ENCODE measurements at places on chromosomes 1 and 21.

DNA sequence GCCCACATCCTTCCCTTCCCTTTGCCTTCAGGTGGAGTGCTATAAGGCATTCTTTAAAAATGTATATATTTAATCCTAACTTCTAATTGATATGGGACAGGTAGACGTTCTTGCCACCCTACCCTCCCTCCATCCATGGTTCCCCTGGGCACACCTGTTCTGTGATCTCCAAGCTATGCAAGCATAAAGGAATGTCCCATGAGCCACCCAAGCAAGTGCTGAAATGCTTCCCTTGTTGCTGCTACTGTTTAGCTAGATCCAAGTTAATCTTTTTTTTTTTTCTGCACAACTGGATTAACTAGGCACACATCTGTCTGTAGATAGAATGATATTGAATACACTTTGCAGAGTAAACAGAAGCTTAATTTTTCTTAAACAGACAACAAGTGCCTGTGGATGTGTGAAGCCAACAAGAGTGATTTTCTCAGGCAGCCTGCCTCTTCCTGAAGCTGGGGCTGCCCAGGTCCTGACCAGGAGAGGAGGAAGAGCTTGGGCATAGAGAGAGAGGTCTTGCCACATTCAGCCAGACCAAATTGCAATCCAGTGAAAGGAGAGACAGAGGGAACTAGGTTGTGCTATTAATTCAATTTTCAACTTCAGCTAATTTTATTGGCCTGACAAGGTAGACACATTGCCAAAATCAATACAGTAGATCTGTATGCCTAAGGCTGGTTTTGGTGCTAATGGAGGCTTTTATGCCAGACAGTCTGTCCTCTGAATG, 28.2 kb upstream of the ATP1B1 start:
- no peak for DNase-seq

GRCh38 chr1:222114536-222115156, 372.8 kb upstream of the DUSP10 start:
- no peak for DNase-seq

GRCh38 chr1:229661022-229661877, 35.2 kb downstream of the URB2 start:
- peak; percentile 57 for DNase-seq

- peak; percentile 6 for DNase-seq
Measured at GRCh38 chr1:51000160-51000559, 30.1 kb downstream of the CDKN2C start.

DNA sequence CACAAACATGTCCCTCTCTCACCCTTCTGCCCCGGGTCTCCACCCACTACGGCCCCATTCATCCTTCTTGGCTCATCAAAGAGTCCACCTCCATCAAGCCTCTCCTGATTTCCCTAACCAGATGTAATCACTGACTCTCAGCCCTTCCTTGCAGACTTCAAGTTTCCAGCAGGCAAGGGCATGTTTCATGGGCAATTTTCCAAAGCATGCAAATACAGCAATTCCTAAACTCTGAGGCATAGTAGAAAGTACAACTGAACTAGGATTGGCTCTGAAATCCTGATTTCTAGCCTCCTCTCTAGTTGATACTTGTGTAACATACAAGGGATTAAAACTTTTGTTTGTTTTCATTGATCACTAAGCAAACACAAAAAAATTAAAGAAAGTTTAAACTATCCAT, 109.1 kb upstream of the GADD45A start:
- DNase-seq, result no peak

- no peak for DNase-seq
Measured at GRCh38 chr1:113934006-113934405, 4.9 kb downstream of the HIPK1 start.

- no peak for DNase-seq
Measured at GRCh38 chr21:38032082-38032801, 116.0 kb upstream of the KCNJ6 start.

GRCh38 chr1:39094685-39095084, 68.5 kb downstream of the NDUFS5 start:
- no peak for DNase-seq

DNA sequence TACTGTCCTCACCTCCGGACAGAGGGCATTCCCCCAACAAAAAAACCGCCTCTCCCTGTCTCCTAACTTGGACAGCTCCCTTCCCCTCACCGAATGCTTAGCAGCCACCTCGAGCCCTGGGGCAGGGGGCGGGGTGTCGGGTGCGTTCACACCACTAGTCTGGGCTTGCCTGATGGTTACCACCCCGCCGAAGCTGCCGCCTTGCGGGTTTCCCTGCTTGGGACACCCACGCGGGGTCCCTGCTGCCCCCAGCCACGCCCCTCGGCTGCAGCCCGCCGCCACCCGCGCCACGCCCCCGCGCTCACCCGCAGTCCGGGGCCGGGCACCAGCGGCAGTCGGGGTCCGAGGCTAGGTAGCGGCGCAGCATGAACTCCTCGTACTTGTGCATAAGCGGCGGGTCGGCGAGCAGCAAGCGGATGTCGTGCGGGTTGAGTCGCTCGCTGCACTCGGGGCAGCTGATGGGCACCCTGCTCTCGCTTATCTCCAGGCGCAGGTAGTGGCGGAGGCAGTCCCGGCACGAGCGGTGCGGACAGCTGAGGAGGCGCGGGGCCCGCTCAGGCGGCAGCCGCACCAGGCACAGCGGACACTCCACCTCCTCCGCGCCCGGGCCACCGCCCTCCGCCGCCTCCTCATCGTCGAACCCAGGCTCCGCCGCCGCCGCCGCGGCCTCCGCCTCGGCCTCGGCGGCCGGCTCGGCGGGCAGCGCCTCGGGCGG, 706 bp downstream of the RNF19B start:
- peak; percentile 51 for DNase-seq

- no peak for DNase-seq
Measured at GRCh38 chr1:38789498-38790169, 69.9 kb downstream of the RRAGC start.

DNA sequence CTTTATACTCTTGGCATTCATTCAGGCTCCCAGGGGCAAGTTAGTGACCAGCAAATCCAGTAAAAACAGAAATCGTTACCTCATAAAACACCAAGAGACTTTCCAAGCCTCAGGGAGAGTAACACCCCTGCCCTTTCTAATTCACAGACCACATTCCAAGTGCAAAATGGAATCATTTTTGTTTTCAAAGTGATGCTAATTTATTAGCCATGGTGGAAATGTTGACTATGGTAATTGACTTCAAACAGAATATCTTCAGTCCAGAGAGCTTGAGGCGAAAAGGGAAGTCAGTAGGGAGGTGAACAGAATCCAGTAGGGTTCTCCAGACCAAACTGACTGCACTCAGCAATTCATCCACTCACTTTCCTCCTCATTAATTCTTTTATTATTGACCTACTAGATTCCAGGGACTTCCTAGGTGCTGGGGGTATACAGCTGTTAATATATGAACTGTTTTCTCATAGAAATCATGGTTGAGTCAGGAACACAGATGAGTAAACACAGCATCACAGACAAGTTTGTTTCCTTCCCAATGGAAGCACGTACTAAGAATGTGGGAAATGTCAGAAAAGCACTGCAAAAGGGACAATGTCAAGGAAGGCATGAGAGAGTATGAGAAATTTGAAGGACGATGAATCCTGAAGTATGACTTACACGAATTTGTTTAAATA, 388.5 kb upstream of the C1orf87 start:
- DNase-seq, result no peak

- DNase-seq, result peak; percentile 45
Measured at GRCh38 chr21:33383056-33383888, 19.9 kb upstream of the IFNGR2 start.

GRCh38 chr1:10604966-10605365, 130.2 kb downstream of the PEX14 start:
- no peak for DNase-seq

GRCh38 chr1:181387702-181388101, 95.6 kb upstream of the CACNA1E start:
- DNase-seq, result no peak

DNA sequence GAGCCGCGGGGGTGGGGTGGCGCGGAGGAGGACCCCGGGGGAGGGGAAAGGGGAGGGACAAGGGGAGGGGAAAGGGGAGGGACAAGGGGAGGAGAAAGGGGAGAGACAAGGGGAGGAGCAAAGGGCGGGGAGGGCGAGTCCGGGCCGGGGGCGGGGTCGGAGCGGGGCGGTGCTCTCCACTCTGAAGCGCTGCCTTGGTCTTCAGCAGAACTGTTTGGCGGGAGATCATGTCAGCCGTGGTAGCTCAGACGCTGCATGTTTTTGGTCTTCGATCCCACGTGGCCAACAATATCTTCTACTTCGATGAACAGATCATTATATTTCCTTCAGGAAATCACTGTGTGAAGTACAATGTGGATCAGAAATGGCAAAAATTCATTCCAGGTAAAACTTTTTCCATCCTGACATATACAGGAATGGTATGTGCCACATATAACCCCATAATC, 420 bp downstream of the CFAP57 start:
- peak; percentile 67 for DNase-seq

GRCh38 chr1:156813750-156814570, 2.7 kb downstream of the SH2D2A start:
- peak; percentile 78 for DNase-seq

DNA sequence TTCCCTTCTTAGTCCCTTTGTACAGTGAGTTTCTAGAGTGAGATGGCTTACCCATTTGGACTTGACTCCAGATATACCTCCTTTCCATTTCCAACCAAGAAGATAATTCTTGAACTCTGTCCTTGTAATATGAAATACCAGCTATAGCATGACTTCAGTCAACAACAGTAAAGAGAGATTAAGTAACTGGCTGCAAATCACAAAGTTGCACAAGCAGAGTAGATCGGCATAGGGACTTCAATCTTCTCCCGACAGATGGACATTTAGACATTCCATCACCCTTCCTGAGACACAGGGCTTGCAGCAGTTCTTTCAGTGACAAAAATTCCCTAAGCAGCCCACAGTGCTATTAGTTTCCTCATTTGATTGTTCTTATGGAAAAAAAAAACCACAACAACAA, 44.6 kb downstream of the JAK1 start:
- no peak for DNase-seq

- DNase-seq, result no peak
Measured at GRCh38 chr1:212430955-212431394, 1.7 kb upstream of the NENF start.

DNA sequence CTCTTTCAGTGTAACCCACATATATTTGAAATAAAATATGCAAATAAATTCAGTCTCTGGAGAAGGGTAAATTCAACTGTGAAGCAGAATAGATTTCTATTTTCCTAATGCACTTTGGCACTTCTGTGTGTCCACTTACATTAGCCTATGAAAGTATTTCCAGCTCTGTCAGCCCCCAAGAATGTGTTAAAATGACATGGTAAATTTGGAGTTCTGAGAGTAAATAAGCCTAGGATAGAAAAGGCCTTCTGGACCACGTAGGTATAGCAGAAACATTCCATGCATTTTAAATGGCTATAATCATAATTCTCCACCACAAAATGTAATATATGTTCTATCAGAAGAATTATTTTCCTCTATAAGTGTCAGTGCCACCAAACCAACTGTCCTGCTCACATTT, 276.2 kb downstream of the NEGR1 start:
- DNase-seq, result no peak

GRCh38 chr1:156148216-156148615, 5.2 kb upstream of the SEMA4A start:
- DNase-seq, result no peak

GRCh38 chr1:9075022-9075421, 5.6 kb upstream of the SLC2A5 start:
- no peak for DNase-seq

- DNase-seq, result no peak
Measured at GRCh38 chr1:50246869-50247268, 138.1 kb downstream of the ELAVL4 start.

DNA sequence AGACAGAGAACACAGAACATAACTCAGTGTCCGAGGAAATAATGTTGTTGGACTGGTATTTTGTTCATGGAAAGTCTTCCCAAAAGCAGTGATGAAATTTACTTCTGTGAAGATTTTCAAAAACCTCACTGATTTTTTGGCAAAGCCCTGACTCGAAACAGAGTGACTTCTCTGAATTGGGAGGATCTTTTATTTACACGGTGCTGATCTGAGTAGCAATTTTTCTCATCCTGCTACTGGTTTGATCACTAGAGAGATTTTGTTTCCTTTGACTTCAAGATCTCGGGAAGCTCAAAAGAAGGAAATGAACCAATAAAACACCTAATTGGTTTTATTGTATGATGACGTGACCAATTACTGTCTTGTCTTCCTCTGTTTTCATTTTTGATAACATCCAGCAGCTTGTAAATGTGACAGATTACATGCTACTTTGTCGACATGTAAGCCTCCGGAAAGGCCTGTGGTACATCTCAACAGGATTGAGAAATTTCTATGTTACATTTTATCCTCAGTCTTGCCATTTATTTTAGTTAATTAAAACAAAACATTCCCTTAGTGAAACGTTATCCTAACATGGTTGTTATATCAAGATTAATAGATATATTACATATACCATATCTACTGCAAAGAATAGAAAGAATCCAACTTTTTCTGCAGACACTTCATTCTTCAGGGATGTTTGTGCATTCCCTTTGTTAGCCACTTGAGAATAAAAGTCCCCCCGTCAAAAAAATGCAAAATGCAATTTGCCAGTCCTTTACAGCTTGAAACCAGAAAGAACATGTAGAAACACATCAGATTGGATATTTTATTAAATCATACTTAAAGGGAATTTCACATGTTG, 42.8 kb upstream of the IFI44L start:
- DNase-seq, result no peak

Measured in GM12892 (cell line).